Chondrocyte (in vitro differentiated cells): ENCODE measurements at places on chromosomes 6 and 20. TPM values are rescaled to one million over a fixed set of nuclear protein-coding genes. Genes with fewer than 3 reads are reported as not detected.

PBOV1 gene
- not detected in 3 replicates for total RNA-seq

DNA sequence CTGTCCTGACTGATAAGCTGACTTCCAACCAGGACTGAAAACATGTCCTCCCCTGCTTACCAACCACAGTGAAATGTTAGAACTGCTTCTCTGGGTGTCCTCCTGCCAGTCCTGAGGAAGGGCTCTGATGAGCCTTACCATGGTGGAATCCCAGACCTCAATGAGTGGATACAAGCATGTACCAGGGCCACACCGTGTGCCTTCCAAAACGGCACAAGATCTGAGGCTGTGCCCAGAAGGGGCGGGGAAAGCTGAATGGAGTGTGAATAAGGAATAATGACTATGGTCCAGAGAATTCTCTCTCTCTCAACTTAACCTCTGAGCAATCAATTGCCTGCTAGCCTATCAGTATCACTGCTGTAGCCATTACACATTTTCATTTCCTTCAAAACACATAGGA is 51.7 kb downstream of the PDE10A start:
- no peaks in the 10 kb centered on the region for H3K27me3 ChIP-seq
- H3K36me3 ChIP-seq = no peaks in the 10 kb centered on the region
- DNase-seq = no peak

LST1 gene
- not detected in 3 replicates for total RNA-seq

DNA sequence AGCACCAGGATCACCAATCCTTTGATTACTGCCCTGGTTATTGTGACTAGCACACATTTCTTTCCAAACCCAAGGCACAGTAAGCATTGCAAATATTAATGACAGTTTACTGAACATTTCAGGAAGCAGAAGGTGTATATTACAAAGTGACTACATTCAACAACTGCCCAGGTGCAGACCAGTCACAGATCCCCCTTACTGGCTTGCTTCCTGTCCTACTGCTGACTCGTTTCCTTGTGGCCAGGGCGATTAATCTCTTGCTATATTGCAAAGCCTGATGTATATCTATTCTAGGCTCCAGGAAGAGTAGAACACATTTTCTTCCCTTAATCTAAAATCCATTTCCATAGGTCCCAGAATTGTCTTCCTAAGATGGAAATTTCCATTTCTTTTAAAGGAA is 77.2 kb upstream of the EPHA7 start:
- no peak for DNase-seq
- H3K27me3 ChIP-seq = no peaks in the 10 kb centered on the region
- H3K36me3 ChIP-seq = no peaks in the 10 kb centered on the region
- H3K27ac ChIP-seq = no peak overlapping the region

GRCh38 chr20:9112541-9113515 is 43.9 kb downstream of the PLCB4 start:
- no peak for DNase-seq
- H3K36me3 ChIP-seq = peaks cover 1% of the 10 kb centered on the region
- peaks cover 47% of the 10 kb centered on the region for H3K4me1 ChIP-seq
- H3K27ac ChIP-seq = peak overlapping the region; percentile 85
- no peaks in the 10 kb centered on the region for H3K27me3 ChIP-seq

DNA sequence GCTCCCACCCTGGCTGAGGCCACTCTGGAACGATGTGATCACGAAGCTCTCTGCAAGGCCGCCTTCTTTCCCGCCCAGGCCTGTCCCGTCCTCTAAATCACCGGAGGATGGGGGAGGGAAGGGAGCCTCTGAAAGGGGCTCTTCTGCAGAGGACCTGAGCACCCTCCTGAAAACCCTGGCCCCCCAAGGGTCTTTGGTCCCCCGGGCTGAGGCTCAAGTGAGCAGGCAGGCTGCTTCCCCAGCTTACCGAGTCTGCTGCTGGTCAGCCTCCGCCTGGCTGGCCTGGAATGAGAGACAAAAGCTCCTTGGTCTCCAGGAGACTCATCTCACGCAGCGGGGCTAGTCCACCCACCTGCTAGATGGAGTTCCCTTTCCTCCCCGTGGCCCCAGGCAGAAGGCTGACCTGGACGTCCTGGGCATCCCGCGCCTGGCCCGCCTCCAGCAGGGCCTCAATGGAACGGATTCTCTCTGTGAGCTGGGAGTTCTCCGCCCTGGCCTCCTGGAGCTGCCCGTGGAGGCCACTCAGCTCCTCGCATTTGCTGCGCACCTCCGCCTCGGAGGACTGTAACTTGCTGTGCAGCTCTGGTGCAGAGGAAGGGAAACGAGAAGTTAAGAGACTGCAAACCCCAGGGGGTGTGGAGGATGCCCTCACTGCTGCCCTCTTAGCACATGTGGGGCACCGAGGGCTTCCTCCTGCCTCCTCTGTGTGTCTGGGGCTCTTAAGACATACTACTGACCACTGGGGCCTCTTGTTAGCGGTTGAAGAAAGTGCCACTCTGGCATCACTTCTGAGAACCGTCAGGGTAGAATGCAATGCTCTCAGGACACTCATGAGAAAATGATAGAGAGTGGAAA is 54.7 kb downstream of the RRBP1 start:
- H3K36me3 ChIP-seq = peaks cover 43% of the 10 kb centered on the region
- peaks cover 7% of the 10 kb centered on the region for H3K4me1 ChIP-seq
- peak; percentile 82 for DNase-seq
- H3K27me3 ChIP-seq = no peaks in the 10 kb centered on the region

- H3K4me1 ChIP-seq = peaks cover 3% of the 10 kb centered on the region
- DNase-seq = no peak
- peaks cover 19% of the 10 kb centered on the region for H3K27me3 ChIP-seq
- H3K4me3 ChIP-seq = no peak overlapping the region
- no peak overlapping the region for H3K27ac ChIP-seq
Measured at GRCh38 chr20:64099086-64099786, 8.1 kb downstream of the NPBWR2 start.

GRCh38 chr6:137219664-137220252 is 573 bp upstream of the IFNGR1 start:
- peak overlapping the region; percentile 85 for H3K4me3 ChIP-seq
- H3K4me1 ChIP-seq = peaks cover 57% of the 10 kb centered on the region
- H3K27ac ChIP-seq = peak overlapping the region; percentile 95
- no peaks in the 10 kb centered on the region for H3K27me3 ChIP-seq
- no peak for DNase-seq

DNA sequence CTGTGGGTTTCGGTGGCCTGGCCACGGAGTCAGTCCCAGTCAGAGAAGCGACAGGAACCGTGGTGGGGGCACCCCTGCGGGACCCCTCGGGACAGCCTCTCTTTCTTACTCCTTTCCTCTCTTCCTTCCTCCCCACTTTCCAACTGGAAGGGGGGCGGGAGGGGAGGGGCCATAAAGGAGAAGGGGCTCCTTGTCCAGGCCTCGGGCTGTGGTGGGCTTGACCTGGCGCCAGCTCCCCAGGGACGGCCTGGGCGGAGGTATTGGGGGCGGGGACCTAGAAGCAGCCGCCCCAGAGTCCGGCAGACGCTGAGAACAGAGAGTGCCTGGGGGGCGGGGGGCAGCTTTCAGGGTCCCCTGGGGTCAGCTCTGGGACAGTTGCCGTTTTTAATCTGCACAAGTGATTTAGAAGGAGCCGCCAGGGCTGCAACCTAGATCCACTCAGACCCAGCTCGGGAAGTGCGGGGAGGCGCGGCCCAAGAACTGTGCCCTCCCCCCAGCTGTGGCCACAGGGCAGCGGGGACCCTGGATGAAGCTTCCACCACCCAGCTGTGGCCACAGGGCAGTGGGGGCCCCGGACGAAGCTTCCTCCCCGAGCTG is 6.4 kb upstream of the ABHD16B start:
- H3K36me3 ChIP-seq = no peaks in the 10 kb centered on the region
- H3K27me3 ChIP-seq = no peaks in the 10 kb centered on the region
- no peak for DNase-seq

RUNX2 gene
- 12.2 to 20.4 TPM (median 14.0 TPM) in 3 replicates for total RNA-seq

GRCh38 chr20:38201356-38201755 is 36.3 kb upstream of the TGM2 start:
- H3K27ac ChIP-seq = peak overlapping the region; percentile 27
- H3K4me3 ChIP-seq = no peak overlapping the region
- no peaks in the 10 kb centered on the region for H3K27me3 ChIP-seq
- H3K36me3 ChIP-seq = no peaks in the 10 kb centered on the region

DNA sequence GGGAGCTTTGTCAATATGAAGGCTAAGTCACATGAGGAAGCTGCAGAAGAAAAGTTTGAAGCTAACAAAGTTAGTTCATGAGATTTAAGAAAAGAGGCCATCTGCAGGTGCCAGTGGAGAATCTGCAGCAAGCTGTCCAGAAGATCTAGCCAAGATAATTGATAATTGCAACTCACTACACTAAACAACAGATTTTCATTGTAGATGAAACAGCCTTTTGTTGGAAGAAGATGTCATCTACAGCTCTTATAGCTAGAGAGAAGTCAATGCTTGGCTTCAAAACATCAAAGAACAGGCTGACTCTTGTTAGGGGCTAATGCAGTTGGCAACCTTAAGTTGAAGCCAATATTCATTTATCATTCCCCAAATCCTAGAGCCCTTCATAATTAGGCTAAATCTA is 83.7 kb downstream of the RIN2 start:
- no peak for DNase-seq
- no peaks in the 10 kb centered on the region for H3K4me1 ChIP-seq
- H3K27ac ChIP-seq = no peak overlapping the region
- H3K36me3 ChIP-seq = peaks cover 7% of the 10 kb centered on the region

DNA sequence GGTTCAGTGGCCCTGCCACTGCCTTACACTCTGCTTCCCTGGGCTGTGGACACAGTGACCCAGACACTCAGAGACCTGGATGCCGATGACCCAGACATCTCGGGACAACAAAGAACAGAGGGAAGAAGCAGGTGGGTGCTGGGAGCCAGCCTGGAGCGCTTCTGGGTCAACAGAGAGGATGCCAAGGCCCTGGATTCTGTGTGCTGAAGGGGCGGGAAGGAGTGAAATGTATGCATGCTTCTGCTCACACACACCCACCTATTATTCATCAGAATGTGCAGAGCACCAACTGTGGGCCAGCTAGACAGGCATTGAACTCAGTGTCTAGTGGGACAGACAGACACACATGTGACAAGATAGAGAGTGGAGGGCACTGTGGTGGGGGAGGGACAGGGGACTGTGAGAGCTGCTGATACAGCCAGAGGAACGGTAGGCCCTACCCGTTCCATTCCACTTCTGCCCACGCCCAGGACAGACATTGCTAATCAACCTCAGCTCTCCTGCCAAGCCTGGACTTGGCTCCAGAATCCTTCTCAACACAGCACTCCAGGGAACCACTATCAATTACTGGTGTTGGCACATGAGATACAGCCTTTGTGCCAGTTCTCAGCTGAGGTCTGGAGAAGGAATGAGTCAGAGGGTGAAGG is 20.2 kb downstream of the KCNK15 start:
- no peaks in the 10 kb centered on the region for H3K36me3 ChIP-seq
- H3K27me3 ChIP-seq = peaks cover 33% of the 10 kb centered on the region
- H3K27ac ChIP-seq = no peak overlapping the region

- no peaks in the 10 kb centered on the region for H3K27me3 ChIP-seq
- no peak for DNase-seq
- H3K4me1 ChIP-seq = peaks cover 14% of the 10 kb centered on the region
- peaks cover 20% of the 10 kb centered on the region for H3K36me3 ChIP-seq
- H3K4me3 ChIP-seq = no peak overlapping the region
Measured at GRCh38 chr20:37301558-37301957, 12.1 kb downstream of the MANBAL start.

DNA sequence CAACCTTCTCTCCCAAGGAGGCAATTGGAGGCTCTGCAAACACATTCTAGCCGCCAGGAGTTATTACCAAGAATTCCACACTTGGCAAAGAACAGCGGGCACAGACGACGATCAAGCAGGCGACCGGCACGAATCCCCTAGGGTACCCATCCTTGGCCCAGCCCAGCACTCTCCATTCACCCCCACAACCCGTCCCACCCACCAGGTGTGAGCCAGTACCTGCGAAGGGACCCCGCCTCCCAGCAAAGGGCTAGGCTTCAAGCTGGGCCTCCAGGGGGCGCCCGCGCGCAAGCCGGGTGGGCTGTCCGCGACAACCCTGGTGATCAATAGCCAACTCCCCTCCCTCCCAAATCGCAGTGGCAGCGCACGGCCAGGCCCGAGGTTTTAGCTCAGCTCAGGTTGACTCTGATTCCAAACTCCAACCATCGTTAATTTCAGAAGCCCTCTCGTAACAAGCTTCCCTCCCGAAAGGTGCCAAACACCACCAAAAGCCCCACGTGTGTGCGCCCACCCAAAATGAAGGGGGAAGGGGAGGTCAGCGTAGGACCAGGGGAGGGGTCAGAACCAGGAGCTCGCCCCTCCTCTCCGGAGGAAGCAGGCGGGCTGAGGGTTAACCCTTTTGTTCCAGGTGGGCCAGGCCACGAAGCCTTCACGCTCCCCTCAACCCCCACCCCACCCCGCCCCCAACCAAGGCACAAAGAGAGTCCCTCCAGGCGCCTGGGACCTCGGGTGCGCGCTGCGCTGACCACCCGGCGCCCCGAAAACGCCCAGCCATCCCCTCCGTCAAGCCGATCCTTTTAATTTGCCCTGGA is 2.1 kb downstream of the SALL4 start:
- H3K27me3 ChIP-seq = no peaks in the 10 kb centered on the region
- no peak overlapping the region for H3K27ac ChIP-seq
- peaks cover 21% of the 10 kb centered on the region for H3K4me1 ChIP-seq
- no peaks in the 10 kb centered on the region for H3K36me3 ChIP-seq

DNA sequence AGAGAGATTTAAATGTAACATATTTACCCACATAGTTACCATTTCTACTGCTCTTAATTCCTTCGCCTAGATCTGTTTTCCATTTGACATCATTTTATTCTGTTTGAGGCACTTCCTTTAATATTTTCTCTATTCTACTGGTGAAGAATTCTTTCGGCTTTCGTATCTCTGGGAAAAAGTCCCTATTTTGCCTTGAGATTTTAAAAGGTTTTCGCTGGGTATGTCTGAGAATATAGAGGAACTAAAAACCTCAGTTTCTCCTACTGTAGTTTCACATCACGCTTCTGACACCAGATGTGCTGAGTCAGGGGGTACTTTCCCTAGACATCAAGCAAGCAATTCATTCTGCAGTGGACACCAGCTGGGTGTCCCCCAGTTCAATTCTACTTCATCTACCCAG is 61.7 kb downstream of the E2F3 start:
- H3K27me3 ChIP-seq = no peaks in the 10 kb centered on the region
- H3K27ac ChIP-seq = no peak overlapping the region
- H3K36me3 ChIP-seq = peaks cover 6% of the 10 kb centered on the region
- H3K4me1 ChIP-seq = peaks cover 4% of the 10 kb centered on the region
- no peak for DNase-seq
- no peak overlapping the region for H3K4me3 ChIP-seq

GRCh38 chr6:104284872-104285271 is 574.8 kb downstream of the HACE1 start:
- H3K4me3 ChIP-seq = no peak overlapping the region
- peaks cover 5% of the 10 kb centered on the region for H3K4me1 ChIP-seq
- H3K27ac ChIP-seq = no peak overlapping the region
- no peaks in the 10 kb centered on the region for H3K36me3 ChIP-seq
- DNase-seq = no peak

NRN1 gene
- 2.5 to 3.1 TPM in 2 of 3 replicates, not detected in the other for total RNA-seq
